H1 (cell line): ENCODE measurements at places on chromosomes 2 and 18.

GRCh38 chr2:153106802-153107477 is 371.6 kb downstream of the RPRM start:
- H3K36me3 ChIP-seq: no peaks in the 10 kb centered on the region
- H3K27ac ChIP-seq: no peak overlapping the region
- no peak overlapping the region for H3K4me3 ChIP-seq
- no peaks in the 10 kb centered on the region for H3K4me1 ChIP-seq

DNA sequence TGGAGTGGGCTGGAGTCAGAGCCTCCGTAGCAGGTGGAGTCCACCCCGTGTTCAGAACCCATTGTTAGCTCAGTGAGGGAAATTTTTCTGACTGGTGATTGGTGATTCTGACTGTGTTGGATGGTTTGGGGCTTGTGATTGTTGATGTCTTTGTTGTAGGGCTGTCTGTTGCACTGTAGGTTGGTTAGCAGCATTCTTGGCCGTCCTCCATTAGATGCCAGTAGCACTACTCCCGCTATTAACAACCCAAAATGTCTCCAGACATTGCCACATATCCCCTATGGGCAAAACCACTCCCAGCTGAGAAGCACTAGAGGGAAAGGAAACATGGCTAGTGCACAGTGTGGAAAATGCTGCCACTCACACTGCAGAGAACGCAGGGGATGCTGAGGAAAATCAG is 51.7 kb downstream of the ARMC9 start:
- H3K27me3 ChIP-seq: no peaks in the 10 kb centered on the region
- DNase-seq: no peak
- H3K36me3 ChIP-seq: peaks cover 3% of the 10 kb centered on the region; the same call in 1 of the 2 replicates
- no peaks in the 10 kb centered on the region for H3K4me1 ChIP-seq

DNA sequence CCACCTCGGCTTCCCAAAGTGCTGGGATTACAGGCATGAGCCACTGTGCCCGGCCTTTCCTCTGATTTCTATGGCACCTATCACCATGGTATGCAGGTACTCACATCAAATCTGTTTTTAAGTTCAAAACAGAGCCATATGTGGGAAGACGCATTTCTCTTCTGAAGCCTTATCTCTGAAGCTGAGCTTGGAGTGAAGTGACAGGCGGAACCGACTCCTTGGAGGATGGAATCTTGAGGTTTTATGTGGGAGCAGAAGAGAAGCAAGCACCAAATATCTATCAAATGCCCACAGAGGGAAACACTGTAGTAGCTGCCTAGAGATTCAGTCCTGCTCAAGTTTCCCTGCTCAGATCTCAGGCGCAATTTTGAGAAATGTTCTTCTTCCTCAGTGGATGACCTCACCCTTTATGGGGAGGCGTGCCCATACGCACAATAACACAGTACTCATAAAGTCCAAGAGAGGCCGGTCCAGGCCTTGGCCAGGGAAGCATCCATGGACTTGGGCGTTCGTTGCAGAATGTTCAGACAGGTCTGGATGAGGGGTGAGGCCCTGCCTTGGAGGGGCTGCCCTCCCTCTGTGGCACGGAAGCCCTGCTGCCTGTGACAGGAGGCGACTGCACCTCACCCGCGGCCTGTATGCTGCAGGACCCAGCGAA is 67.9 kb downstream of the HNRNPLL start:
- no peak overlapping the region for H3K27ac ChIP-seq
- no peak for DNase-seq
- H3K36me3 ChIP-seq: no peaks in the 10 kb centered on the region
- H3K4me1 ChIP-seq: peaks cover 4% of the 10 kb centered on the region
- no peak overlapping the region for H3K4me3 ChIP-seq

DNA sequence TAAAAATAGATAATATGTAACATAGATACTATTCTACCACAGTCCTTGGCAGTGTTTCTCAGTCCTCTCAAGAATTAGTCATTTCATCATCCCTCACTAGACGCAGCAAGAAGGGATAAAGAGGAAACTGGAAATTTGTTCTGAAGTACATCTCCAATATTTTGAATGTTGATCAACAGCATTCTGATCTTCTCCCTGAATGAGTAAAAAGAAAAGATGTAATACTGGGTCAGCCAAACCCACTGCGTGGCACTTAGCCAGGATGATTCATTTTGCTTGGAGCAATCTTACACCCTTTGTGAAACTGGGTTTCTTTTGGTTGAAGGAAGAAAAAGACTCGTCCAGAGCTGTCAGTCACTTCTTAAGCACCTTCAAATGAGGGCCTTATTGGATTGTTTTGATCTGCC is 54.1 kb downstream of the TAF1B start:
- DNase-seq: no peak
- no peak overlapping the region for H3K27ac ChIP-seq
- no peak overlapping the region for H3K4me3 ChIP-seq
- H3K27me3 ChIP-seq: no peaks in the 10 kb centered on the region
- H3K36me3 ChIP-seq: no peaks in the 10 kb centered on the region; the same call in 1 of the 2 replicates

- no peak overlapping the region for H3K27ac ChIP-seq
- no peaks in the 10 kb centered on the region for H3K4me1 ChIP-seq
- no peak overlapping the region for H3K4me3 ChIP-seq
- H3K36me3 ChIP-seq: no peaks in the 10 kb centered on the region
Observed at GRCh38 chr2:50885948-50886347, 146.0 kb downstream of the NRXN1 start.

DNA sequence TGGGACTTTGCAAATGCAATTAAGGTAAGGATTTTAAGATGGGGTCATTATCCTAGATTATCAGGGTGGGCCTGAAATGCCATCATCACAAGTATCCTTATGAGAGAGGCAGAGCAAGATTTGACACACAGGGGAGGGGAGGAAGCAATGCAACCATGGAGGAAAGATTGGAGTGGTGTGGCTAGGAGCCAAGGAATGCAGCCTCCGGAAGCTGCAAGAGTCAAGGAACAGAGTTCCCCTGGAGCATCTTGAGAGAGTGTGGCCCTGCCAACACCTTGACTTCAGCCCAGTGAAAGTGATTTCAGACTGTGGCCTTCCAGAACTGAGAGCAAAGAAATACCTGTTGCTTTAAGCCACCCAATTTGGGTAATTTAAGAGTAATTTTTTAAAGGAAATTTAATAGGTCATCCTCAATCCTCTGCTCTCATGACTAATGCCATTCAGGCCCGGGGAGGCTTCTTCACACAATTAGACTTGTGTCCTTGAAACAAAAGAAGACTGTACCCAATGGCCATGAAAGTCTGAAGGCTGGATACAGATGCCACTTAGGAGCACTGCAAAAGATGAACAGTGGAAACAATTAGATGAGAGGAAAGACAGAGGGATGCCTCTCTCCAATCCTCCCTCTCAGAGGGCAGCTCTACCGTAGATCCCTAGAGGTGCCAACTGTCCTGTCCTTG is 250.3 kb upstream of the ID2 start:
- H3K4me3 ChIP-seq: no peak overlapping the region
- H3K27me3 ChIP-seq: no peaks in the 10 kb centered on the region
- H3K4me1 ChIP-seq: no peaks in the 10 kb centered on the region
- no peaks in the 10 kb centered on the region; the same call in 1 of the 2 replicates for H3K36me3 ChIP-seq

- no peaks in the 10 kb centered on the region; the same call in 1 of the 2 replicates for H3K4me1 ChIP-seq
- H3K4me3 ChIP-seq: no peak overlapping the region
- H3K27ac ChIP-seq: no peak overlapping the region
- H3K27me3 ChIP-seq: no peaks in the 10 kb centered on the region
- H3K36me3 ChIP-seq: no peaks in the 10 kb centered on the region
- DNase-seq: no peak
Observed at GRCh38 chr2:10346929-10347561, 44.3 kb downstream of the HPCAL1 start.

GRCh38 chr2:155377266-155377680 is 678.8 kb downstream of the KCNJ3 start:
- H3K4me3 ChIP-seq: no peak overlapping the region
- H3K27ac ChIP-seq: no peak overlapping the region
- DNase-seq: no peak
- no peaks in the 10 kb centered on the region for H3K36me3 ChIP-seq
- no peaks in the 10 kb centered on the region for H3K4me1 ChIP-seq

DNA sequence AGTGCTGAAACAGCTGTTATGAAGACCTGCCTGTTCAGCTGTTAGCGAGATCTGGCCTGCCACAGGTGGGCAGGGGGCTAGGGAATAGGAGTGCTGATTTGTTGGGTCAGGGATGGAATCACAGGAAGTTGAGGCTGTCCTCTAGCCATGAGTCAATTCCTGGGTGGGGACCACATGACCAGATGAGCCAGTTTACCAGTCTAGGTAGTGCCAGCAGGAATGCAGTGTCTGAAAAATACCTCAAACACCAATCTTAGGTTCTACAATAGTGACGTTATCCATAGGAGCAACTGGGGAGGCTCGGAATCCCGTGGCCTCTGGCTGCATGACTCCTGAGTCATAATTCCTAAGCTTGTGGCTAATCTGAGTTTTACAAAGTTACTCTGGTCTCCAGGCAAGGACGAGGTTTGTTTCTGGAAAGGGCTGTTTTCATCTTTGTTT is 44.9 kb downstream of the DYSF start:
- H3K4me3 ChIP-seq: no peak overlapping the region
- H3K4me1 ChIP-seq: peaks cover 4% of the 10 kb centered on the region
- no peaks in the 10 kb centered on the region for H3K27me3 ChIP-seq

DNA sequence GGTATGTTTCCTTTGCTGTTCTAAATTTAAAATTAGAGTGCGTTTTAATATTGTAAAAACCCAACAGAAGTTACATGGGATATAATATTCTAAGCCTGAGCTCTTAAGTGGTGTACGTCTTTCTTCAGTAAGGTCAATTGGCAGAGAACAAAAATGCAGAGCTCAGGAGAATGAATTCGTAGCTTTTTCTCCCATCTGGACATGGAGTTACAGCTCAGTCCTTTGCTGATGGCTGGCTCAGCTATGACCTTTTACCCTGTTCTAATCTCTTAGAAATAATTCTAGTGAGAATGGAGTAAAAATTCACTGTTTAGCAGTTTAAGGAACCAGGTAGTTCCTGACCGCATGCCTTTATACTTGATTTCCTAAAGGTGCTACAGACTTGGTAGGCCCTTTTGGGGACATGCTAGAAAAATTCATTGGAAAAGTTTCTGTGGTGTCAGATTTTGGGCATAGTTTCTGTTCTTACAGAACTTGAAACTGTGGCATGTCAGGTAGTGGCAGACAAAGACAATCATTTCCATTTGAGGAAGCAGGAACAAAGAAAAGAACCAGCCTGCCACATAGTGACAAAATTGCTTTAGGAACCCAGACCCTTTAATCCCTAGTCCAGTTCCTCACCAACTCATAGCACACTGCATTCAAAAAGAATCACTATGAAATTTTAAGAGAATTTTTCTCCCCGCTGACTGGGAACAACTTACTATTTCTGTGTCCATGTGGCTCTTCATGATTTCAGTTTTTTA is 566.8 kb upstream of the ZNF804A start:
- no peak overlapping the region for H3K27ac ChIP-seq
- no peaks in the 10 kb centered on the region for H3K27me3 ChIP-seq
- H3K4me3 ChIP-seq: no peak overlapping the region
- no peak for DNase-seq
- H3K36me3 ChIP-seq: no peaks in the 10 kb centered on the region
- no peaks in the 10 kb centered on the region for H3K4me1 ChIP-seq

DNA sequence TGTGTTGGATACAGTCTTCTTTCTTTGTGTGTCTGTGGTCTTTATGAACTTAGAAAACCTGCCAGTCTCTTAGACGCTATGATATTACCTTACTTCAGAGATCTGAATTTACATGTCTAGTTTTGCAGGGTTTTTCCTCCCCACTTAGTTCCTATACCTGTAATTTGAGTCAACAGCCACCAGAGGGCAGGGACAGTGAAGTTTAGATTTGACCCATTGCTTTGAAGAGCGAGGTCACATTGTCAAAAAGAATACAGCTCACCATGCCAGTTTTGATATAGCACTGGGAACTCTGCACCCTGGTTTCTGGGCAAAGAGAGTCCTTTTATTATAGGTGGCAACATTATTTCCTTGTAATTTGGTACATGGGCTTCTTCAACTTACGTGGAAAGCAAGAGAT is 102.3 kb downstream of the MAPK4 start:
- no peak for DNase-seq
- no peak overlapping the region for H3K4me3 ChIP-seq
- no peak overlapping the region for H3K27ac ChIP-seq

DNA sequence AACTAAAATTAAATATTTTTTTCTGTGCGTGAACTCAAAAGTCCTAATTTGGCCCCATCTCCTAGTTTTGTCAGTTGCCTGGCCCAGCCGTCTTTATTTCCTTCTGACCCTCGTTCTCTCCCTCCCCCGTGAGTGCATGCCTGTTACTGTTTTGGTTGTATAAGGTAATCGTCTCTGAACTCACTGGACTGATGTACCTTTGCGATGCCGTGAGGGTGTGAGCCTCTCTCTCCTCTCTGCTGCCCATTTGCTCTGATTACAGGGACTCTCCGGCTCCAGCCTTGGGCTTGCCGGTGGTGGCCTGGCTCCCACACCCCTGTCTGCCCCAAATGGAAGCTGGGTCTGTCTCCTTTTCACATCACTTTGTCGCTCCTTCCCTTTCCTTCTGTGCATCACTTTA is 66.5 kb upstream of the RBM44 start:
- H3K27me3 ChIP-seq: no peaks in the 10 kb centered on the region
- H3K27ac ChIP-seq: no peak overlapping the region
- no peaks in the 10 kb centered on the region for H3K36me3 ChIP-seq
- H3K4me1 ChIP-seq: peaks cover 8% of the 10 kb centered on the region

GRCh38 chr2:66303471-66303870 is 131.5 kb upstream of the MEIS1 start:
- DNase-seq: no peak
- no peaks in the 10 kb centered on the region for H3K27me3 ChIP-seq
- H3K4me3 ChIP-seq: no peak overlapping the region
- H3K27ac ChIP-seq: no peak overlapping the region
- H3K4me1 ChIP-seq: no peaks in the 10 kb centered on the region

DNA sequence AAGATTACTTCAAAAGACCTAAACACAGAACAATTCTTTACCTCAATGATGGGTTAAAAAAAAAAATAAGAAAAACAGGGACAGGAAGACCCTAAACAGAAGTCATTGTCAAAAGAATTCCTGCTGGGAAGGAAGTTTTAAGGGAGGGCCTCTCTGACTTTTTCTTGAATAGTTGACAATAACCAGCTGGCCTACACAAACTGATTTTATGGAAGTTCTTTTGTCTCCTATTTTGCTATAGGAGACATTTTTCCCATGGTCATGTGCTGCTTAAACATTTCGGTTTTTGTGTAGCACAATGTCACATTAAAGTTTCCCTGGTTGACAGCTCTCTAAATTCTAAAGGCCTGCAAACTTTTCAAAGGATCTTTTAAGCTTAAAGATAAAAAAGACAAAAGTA is 55.3 kb downstream of the RFTN2 start:
- no peaks in the 10 kb centered on the region for H3K36me3 ChIP-seq
- H3K4me3 ChIP-seq: no peak overlapping the region
- H3K27ac ChIP-seq: no peak overlapping the region
- no peaks in the 10 kb centered on the region for H3K27me3 ChIP-seq
- H3K4me1 ChIP-seq: no peaks in the 10 kb centered on the region

- H3K27me3 ChIP-seq: peaks cover 95% of the 10 kb centered on the region
- H3K4me3 ChIP-seq: no peak overlapping the region
- H3K4me1 ChIP-seq: no peaks in the 10 kb centered on the region; the same call in 1 of the 2 replicates
- no peak for DNase-seq
- H3K36me3 ChIP-seq: peaks cover 7% of the 10 kb centered on the region
Observed at GRCh38 chr2:217273162-217273561, 413.3 kb upstream of the TNP1 start.
